ENCODE measurements at places on chromosomes 16 and 17. TPM values are rescaled to one million over a fixed set of nuclear protein-coding genes. Genes with fewer than 3 reads are reported as not detected.

GFAP gene
- not detected for total RNA-seq

HGS gene
- 134 TPM for total RNA-seq

CES1 gene
- total RNA-seq: not detected

CLEC3A gene
- not detected for total RNA-seq

KRTAP1-1 gene
- not detected for total RNA-seq

KRTAP2-2 gene
- not detected for total RNA-seq

C16orf74 gene
- 34.3 TPM for total RNA-seq

NTN1 gene
- 0.65 TPM for total RNA-seq

KRT27 gene
- not detected for total RNA-seq

DHRS7C gene
- total RNA-seq: not detected

RNF222 gene
- total RNA-seq: not detected

ZC3H7A gene
- 40.2 TPM for total RNA-seq

KRTAP9-8 gene
- not detected for total RNA-seq

FKBP10 gene
- total RNA-seq: 140 TPM

RGS9 gene
- 1.3 TPM for total RNA-seq

GAS2L2 gene
- not detected for total RNA-seq

ATPAF2 gene
- 15.6 TPM for total RNA-seq

TCAP gene
- 0.67 TPM for total RNA-seq

SEPTIN12 gene
- total RNA-seq: not detected

HSD11B2 gene
- 0.10 TPM for total RNA-seq

HNF1B gene
- not detected for total RNA-seq

TBX2 gene
- 0.29 TPM for total RNA-seq

TBC1D28 gene
- total RNA-seq: not detected

PRR14 gene
- 15.7 TPM for total RNA-seq
